ENCODE measurements at places on chromosomes 7 and 10. TPM values are rescaled to one million over a fixed set of nuclear protein-coding genes. Genes with fewer than 3 reads are reported as not detected.

NEUROG3 gene
- not detected for total RNA-seq

ANKRD2 gene
- 9.9 TPM for total RNA-seq

PROSER2 gene
- 39.5 TPM for total RNA-seq

KLF14 gene
- total RNA-seq, result not detected

LZTS2 gene
- 91.6 TPM for total RNA-seq

C7orf33 gene
- total RNA-seq, result not detected

THNSL1 gene
- total RNA-seq, result 4.6 TPM

OR2A5 gene
- total RNA-seq, result not detected

FOXP2 gene
- 5.8 TPM for total RNA-seq

PALS2 gene
- 24.1 TPM for total RNA-seq

NME8 gene
- not detected for total RNA-seq

HTR5A gene
- not detected for total RNA-seq

SOSTDC1 gene
- total RNA-seq, result 0.24 TPM

SPACDR gene
- total RNA-seq, result 0.85 TPM

ACTL6B gene
- not detected for total RNA-seq

TLX1 gene
- total RNA-seq, result under 0.01 TPM

LRRD1 gene
- total RNA-seq, result not detected

ASAH2B gene
- total RNA-seq, result 3.2 TPM

KCNIP2 gene
- total RNA-seq, result not detected

GNGT1 gene
- not detected for total RNA-seq

C7orf57 gene
- total RNA-seq, result 0.21 TPM

PAPOLB gene
- total RNA-seq, result not detected

KMT2E gene
- total RNA-seq, result 47.5 TPM

Data from tracheal epithelial cell (primary cell).